CD8-positive, alpha-beta memory T cell (primary cell): ENCODE measurements at places on chromosomes 11 and 22.

- DNase-seq = no peak
These were observed 5.9 kb upstream of the GLB1L3 start for GRCh38 chr11:134270250-134270714.

DNA sequence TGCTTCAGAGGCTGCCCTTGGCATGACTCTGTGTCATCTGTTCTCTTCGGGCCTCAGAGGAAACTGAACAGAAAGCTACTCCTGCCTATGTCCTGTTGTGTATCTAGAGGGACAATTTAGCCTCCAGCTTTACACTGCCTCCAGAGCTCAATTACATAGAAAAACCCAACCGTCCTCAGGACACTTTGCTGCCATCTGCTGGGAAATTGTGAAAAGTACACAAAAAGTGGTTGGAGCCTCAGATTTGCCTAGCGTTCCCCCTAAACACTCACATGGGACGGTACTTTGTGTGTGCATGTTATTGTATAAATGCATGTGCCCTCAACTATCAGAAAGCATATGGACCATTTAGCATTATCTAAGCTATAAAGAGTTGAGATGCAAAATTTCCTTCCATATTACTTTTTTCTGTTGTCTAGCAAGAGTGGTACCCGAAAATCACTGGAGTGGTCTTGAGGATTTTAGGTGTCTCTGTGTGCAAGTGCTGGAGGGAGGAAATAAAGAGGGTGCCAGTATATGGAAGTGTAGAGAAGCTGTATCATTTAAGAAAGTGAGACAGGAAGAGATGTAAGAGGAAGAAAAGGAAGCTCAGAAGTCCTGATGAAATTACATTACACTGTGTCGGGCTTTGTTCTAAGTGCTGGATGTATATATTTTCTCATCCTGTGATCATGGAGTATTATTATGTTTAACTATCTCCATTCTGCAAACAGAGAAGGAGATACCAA lies 8.7 kb upstream of the MS4A4E start:
- DNase-seq = no peak

- DNase-seq = no peak
These were observed 66.5 kb downstream of the BARX2 start for GRCh38 chr11:129442171-129442570.

DNA sequence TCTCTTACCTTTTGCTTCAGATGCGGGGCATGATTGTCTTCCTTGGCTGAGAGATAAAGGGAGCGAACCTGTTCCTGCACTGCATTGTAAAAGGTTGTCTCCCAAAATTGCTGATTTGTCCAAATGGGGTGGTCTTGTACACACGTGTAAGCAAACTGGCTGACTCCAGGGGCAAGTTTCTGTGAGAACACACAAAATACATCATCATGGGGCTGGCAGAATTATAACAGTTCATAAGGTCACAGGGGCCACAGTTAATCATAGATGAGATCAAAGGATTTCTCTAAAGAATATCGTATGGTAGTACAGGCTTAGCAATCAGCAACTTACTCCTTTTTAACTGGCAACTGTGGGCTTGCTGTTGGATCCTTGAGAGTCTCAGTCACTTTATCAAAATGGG lies 194.3 kb downstream of the SWAP70 start:
- no peak for DNase-seq

DNA sequence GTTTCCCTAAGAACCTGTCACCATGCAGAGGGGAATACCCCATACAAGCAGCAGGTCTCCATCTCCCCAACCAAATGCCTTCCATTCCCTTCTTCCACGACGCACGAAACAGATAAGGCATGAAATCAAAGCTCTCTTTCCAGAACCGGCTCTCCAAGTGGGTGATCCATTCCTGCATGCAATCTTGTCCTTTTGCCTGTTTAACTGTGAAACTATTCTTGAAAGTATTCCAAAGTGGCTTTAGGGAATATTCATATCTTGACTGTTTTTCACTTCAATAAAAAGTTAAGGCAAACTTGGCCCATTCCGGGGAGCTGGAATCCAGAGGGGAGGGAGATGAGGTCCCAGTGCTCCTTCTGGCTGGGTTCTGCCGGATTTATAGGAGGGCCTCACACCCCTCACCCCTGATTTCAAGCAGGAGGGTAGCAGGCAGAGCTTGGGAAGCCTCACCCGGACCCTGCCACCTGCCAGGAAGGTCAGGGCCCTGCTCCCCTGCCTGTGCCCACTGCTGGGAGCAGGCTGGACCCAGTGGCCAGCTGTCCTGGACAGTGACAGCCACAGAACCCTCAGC lies 60.9 kb downstream of the SCGB1A1 start:
- no peak for DNase-seq

DNA sequence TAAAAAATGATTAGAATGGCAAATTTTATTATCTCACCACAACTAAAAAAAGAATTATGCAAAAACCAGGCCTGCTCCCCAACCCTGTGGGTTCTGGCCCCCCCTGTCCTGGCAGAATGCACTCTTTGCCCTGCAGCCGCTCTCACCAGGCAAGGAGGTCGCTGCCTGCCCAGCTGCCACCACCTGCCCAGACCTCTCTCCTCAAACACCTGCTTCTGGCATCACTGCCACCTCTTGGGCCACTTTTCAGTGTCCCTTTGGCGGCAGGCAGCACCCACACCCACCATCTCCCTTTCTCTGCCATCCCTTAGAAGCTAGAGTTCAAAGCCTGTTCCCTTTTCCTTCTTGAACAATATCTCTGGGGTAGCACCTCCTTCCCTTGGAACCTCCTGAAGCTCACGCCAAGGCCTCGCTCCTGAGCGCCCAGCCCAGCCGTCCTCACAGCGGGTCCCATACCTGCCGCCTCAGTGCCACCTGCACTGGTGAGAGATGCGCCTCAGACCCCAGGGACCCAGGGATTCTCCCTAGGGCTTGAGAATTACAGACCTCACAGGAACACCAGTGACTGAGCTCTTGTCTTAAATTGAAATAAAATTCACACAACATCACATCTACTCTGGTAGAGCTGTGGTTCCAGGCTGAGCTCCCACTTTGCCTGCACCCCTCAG lies 44.6 kb downstream of the SGSM3 start:
- no peak for DNase-seq

DNA sequence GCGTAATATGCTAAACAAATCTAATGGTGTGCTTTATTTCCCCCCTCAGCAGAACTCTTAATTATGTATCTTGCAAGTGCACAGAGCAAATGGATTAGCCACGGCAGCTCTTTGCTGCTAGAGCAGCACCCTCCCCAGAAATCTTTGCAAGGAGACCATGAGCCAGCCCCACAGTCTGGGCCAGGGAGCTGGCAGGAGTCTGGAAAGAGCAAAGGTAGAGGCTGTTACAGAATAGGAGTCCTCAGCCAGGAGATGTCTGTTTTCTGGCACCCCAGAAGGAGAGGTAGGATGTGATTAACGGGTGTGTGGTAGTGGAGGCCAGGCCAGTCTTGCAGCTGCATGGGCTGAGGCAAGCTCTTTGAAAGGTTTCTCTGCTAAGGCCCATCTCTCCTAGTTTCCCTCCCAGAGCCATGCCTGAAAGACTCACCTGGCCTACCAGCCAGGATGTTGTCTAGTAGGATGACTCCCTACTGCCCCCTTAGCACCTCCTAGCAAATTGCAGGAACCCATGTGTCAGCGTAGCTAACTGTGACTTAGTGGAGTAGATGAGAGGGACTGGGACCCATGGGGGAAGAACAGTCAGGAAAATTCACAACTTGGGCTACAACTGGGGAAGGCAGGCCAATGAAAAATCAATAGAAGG lies 557.2 kb downstream of the BUD13 start:
- DNase-seq = no peak

- DNase-seq = no peak
These were observed 1.6 kb downstream of the ARSA start for GRCh38 chr22:50626314-50626849.

DNA sequence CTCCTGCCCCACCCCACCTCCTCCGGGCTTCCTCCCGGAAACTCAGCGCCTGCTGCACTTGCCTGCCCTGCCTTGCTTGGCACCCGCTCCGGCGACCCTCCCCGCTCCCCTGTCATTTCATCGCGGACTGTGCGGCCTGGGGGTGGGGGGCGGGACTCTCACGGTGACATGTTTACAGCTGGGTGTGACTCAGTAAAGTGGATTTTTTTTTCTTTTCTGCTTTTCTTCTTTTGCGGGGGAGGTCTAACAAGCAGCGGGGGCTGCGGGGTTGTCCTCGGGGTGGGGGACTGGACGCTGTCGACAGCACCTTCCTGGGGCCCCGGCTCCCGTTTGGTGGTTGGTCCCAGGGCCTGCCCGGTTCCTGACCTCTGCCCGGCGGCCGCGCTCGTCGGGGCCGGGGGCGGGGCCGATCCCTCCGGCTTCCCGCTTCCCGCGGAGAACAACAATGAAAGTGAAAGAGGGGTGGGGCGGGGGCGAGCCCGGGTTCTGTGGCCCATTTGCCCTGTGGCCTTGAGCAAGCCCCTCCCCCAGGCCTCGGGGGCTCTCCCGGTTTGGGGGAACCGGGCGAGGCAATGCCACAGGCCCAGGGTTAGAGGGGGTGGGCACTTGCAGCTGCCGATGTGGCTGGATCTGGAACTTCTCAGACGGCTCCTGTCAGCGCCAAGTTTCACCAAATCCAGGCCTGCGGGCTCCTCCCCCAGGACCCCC lies 975 bp upstream of the MDK start:
- peak; percentile 74 for DNase-seq

- no peak for DNase-seq
These were observed 621.0 kb upstream of the ANO3 start for GRCh38 chr11:25710975-25711374.

DNA sequence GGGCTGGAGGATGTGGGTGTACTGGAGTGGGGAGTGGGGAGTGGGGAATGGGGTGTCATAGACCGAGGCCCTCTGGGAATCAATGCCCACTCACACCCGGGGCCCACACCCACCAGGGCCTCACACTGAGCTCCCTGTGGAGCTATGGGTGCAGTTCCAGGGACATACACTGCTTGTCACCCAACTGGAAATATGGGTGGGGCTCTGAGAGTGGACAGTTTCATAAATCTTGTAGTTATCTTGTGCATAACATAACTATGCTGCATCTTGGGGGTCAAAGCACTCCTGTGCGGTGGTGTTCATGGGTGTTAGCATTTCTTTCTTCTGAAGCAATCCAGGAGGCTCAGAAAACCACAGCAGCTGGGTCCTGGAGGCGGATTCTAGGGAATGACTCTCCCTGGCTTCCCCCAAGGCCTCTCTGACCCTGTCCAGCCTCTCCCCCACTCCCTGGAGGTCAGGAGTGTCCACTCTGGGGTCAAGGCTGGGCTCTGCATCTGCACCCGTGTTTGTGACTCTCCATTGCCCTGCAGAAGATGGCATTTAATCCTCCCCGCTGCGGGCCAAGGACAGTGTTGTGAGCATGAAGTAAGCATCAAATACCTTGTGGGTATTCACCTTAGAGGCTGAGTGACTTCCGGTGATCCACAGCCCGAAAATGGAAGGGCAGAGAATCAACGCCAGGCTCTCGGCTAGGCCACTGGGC lies 172.5 kb downstream of the CTTN start:
- no peak for DNase-seq

DNA sequence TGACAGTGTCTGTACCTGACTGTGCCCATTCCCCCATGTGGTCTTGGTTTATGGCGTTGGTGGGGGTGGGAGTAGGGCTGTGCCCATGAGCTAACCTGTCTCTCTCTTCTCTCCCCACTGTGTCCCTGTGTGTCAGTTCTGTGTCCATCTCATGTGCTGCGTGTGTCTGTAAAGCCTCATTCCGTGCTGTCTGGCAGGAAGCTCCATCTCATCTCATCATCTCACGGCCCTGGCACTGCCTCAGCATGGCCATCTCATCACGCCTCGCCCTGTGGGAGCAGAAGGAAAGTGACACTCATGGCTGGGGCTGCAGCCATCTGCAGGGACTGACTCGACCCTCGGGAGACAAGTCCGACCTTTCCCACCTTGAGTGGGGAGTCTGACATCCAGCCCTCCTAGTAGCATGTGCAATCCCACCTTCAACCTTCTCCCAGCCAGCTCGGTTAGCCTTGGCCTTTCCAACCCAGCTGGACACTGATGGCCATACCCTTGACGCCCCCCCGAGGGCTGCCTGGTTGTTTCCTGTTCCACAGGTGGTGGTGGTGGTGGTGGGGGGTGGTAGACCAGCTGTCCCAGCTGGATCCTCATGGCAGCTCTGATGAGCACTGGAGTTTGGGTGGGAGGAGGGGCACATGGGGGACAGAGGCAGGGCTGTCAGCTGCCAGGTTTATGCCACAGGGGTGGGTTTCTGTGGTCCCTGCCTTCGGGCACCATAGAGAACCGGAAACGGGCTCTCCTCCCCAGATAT lies 19.0 kb downstream of the MYO18B start:
- DNase-seq = no peak

DNA sequence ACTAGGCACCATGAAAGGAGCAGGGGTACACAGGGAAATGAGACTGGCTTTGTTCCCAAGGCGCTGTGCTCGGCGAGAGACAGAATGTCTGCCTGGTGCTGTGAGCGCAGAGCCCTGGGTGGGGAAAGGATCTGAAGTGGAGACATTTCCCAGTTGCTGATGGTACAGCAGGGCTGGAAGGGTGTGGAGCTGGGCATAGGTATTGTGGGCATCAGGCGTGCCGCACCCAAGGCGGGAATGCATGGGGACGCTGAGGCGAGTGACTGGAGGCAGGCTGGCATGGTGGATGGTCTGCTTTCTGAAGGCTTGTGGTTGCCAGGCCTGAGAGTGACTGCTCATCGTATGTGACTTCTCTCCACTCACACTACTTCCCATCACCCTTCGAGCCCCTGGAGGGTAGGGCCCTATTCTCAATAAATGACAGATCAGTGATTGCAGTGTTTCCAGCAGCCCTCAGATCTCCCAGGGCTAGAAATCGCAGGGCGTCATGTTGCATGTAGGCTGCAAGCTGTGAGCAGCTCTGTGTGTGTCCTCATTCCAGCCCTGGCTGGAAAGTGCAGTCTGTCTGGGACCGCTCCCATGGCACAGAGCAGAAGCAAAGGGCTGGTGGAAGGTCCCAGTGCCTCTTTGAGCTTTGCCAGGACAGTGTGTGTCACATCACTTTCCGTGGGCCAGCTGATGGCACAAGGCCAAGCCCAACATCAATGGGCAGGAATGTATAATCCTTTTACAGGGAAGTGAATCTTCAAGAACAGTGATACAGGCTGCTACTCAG lies 67.7 kb downstream of the TBC1D22A start:
- DNase-seq = no peak

DNA sequence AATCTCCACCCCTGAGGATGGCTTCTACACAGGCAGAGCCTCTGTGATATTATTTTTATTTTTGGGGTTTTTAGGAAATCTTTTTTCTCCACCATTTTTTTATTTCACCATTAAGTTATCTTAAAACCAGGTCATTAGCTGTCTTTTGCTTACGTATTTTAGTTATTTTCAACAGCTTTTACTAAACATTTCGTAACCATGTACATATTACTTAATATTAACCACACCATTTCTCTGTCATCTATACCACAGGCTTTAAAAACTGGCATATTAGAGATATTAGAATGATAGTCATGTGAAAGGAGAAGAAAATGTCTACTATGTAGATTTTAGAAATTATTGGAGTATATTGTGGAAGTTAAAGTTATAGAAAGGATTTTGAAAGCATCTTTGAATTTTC lies 37.4 kb downstream of the YAP1 start:
- DNase-seq = no peak

DNA sequence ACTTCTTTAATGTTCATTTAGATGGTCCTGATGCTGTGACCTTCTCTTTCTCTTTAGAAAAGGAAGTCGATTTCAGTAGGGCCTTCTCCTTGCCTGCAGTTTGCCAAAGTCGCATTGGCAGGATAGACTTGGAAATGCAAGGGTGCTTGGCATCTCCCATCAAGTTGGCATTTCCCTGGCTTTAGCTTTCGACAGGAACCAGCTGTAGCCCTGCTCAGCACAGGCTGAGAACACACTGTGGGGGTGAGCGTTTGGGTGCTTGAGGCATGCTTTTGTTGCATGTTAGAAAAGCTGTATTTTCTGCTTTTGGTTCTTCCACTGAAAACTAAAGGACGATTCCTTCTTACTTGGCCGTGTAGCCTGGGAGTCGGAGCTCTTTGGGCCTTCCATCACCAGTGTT lies 37.7 kb downstream of the LDLRAD3 start:
- no peak for DNase-seq
